Endothelial cell (in vitro differentiated cells): ENCODE measurements at places on chromosomes 2 and 18.

- DNase-seq = no peak
Measured at GRCh38 chr2:43537137-43537536, 58.7 kb downstream of the THADA start.

DNA sequence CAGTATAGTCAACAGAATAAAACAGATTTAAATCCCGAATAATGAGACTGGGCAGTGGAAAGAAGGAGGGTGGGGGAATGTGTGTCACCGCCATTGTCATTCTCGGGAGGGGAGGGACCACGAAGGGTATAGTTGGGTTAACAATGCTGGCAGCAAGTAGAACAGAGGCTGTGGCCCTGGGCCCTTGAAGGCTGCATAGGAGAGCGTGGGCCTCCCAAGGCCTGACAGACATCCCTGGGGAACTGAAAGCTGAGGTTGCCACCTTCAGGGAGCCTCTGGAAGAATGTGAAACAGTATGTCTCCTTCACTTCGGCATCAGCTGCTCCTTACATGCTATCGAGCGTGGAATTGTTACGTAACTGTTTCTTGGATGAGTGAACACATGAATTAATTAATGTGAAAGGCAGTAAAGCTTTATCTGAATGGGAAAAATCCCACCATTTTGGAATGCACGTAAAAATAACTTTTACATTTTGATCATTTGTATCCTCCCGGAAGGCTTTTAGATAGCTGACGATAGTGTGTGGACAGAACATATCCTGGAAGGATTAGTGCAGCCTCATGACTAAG, 92.8 kb upstream of the TTC39C start:
- DNase-seq = no peak

GRCh38 chr2:4549666-4550210, 846.4 kb downstream of the DCDC2C start:
- no peak for DNase-seq

DNA sequence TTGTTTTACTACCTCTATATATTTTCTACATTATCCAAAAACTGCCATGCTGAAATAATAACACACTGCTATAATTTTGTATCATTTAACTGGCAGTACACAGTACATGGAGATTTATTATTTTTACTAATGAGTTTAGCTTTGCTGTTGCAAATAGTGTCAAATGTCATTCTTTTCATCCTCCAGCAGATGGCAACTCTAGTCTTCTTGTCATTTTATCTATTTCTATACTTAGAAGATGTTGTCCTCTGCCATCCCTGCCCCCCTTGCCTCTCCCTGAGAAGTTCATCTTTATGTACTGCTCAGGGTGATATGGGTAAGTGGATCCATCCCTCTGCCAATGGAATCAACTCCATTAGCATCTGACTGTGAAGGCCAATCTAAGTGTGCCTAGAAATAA, 21.7 kb upstream of the LRRTM1 start:
- DNase-seq = no peak

DNA sequence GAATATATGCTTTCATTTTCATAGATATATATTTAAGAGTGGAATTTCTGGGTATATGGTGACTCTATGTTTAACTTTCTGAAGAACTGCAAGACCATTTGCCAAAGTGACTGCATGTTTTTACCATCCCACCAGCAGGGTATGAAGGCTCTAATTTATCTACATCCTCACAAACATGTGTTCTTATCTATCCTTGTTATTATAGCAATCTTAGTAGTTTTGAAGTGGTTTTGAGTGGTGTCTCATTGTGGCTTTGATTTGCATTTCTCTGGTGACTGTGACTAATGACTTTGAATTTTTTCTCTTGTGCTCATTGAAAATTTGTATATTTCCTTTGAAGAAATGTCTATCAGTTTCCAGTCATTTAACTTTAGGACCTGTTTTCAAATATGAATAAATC, 310.2 kb upstream of the NRP2 start:
- DNase-seq = no peak

- no peak for DNase-seq
Measured at GRCh38 chr2:527581-527980, 149.6 kb downstream of the TMEM18 start.

DNA sequence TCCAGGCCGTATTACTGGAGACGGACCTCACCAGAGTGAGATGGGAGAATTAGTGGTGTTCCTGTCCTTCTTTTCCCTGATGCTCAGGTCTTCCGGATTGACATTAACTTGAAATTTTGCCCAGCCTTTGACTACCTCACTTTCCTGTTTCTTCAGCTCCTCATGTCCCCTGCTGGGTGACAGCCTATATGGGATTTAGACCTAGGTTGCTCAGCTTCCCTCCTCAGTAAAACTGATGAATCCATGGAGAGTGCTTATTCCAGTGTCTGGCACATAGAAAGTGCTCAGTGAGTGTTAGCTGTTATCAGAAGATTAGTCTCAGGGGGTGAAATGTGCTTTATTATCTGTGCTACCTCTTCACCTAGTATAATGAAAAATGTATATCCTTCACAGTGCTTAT, 30.0 kb downstream of the CRIM1 start:
- no peak for DNase-seq

- DNase-seq = no peak
Measured at GRCh38 chr2:129554373-129554772, 425.1 kb upstream of the RAB6C start.

DNA sequence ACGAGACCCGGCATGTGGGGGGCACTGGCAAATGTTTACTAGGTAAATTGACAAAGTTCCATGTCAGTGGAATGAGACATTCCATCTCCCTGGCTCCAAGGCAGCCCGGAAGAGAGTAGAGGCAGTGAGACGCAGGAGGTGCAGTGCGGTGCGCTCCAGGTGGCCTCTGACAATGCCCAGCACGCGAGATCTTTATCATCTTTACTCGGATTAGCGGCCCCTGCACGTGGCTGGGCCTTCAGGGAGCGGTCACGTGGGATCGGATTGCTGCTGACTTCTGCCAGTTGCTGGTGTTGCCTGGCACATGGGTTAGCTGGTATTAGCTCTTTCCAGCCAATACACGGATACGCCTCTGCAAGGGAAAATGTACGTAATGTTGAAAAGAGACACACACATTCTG, 151.2 kb upstream of the ALKAL2 start:
- no peak for DNase-seq

DNA sequence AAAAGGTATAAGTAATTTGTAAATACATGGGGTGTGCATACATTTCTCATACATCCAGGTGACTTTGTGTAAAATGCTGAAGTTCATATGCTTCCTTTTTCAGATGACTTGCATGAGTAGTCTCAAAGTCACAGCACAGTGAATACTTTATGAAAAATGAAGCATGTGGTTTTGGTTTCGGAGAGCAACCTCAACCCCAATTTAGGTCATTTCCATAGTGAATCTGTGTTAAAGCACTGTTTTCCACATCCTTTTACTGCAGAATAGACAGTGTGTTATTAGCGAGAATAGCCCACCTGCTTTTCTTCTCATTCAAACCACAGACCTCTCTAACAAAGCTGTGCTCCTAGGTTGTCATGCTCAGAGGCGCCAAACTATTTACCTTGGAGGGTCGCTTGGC, 204.4 kb upstream of the RASGRP3 start:
- no peak for DNase-seq

DNA sequence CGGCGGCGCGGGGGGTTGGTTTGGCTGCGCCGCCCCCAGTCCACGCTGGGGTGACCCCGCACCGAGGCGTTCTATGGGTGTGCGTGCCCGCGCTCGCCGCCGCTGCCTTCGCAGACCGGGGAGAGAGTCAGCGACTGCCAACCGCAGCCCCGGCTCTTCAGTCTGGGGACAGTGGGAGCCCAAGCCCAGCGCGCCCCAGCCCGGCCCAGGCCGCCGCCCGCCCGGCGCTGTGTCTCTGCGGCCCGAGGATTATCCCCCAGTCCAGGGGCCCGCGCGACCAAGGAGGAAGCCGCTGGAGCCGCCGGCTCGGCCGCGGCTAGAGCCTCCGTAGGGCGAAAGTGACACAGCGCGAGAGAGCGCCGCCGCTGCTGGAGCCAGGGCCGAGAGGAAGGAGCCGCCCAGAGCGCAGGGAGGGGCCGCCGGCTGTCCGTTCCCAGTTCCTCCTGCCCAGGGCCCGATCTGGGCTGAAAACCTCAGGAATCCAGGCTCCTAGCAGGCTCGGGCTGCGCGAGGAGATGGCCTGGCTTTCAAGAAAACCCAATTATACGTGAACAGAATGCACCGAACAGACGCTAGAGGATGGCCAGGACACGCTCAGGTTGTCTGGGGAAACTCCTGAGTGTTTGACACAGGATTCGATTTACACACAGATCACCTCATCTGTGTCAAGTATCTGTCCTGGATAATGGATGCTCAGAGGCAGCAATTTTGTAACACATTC, 2.4 kb downstream of the CTIF start:
- DNase-seq = peak; percentile 75

- no peak for DNase-seq
Measured at GRCh38 chr2:172545408-172546075, 10.3 kb upstream of the PDK1 start.

DNA sequence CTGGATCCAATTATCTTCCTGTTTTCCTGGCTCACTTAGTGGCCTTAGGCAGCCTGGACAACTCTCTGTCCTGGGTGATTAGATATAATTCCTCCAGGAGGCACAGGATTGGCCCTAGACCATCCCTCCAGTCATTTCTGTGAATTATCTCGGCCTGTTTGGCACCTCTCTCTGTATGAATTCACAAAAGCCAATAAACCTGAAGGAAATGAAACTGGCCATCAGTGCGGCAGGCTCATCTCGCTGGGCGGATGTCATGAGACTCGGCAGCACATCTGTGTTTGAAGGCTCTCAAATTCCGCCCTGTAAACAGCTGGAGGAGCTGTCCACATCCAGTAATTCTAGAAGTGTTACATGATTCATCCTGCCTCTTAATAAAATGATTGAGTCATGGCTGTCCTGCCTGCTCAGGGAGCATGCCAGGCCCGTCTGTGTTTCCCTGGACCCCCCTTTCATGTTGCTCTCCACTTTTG, 38.6 kb downstream of the ACOXL start:
- DNase-seq = no peak

DNA sequence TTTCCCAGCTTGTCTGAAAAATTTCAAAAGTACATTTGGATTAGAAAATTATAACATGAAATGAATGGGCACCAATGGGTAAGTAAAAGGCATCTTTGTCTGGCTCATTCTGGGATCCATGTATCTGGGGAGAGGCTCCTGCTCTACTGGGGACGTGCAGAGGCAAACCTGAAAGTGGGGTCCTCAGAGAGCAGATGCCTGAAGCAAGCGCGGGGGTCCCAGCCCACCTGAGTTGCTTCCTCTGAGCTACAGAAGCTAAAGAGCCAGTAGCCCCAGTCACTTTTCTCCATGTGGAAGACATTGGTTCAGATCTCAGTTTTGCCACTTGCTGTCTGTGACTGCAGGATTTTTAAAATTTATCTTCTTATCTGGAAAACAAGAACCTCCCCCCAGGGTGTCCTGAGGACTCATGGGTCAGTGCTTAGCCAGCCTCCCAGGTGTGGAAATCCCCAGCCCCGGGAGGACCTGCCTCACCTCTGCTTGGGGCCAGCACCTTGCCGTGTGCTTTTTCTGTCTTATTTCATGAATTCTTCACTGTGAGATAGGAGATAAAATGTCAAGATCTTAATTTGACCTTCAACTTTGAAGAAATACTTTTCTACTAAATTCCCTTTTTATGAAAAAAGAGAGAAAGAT, 25.1 kb upstream of the ODC1 start:
- DNase-seq = no peak
